ENCODE measurements at places on chromosomes 12 and 14. TPM values are rescaled to one million over a fixed set of nuclear protein-coding genes. Genes with fewer than 3 reads are reported as not detected.

DNA sequence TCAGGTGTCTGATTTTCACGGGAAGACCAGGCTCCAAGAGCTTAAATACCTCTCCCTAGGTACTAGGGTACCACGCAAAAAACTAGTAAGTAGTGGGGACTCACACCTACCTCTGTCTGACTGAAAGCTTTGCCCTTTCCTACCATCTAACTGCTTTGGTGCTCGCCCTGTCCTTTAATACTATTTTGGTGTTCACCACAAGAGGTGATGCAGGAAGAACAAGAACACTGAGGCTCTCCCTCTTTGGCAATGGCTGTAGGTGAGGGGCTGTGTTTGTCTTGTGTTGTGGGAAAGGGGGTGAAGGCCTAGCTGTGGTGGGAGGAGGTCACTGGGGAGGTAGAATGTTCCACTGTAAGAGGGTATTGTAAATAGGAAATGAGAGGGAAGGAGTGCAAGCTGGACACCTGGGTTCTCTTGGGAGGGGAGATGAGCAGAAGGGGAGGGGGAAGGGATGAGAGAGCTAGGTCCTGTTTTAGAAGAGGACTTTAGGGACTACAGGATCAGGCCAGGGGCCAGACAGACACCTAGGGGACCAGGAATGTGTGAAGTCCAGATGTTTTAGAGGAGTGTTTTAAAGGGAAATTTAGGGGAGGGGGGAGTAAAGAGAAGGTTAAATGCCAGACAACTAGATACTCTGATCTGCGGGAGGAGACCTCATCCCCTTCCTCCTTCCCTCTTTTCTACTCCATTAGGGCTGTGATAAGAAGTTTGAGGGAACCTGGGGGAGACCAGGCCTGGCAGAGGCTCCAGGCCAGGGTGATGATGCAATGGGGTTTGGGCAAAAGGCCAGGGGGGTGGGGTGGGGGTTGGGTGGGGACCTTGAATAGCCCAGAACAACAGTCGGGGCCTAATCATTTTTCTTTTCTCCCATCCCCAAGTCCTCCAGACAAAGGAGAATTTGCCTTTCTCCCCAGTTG, 2.1 kb downstream of the ITGA5 start:
- DNase-seq: no peak

DNA sequence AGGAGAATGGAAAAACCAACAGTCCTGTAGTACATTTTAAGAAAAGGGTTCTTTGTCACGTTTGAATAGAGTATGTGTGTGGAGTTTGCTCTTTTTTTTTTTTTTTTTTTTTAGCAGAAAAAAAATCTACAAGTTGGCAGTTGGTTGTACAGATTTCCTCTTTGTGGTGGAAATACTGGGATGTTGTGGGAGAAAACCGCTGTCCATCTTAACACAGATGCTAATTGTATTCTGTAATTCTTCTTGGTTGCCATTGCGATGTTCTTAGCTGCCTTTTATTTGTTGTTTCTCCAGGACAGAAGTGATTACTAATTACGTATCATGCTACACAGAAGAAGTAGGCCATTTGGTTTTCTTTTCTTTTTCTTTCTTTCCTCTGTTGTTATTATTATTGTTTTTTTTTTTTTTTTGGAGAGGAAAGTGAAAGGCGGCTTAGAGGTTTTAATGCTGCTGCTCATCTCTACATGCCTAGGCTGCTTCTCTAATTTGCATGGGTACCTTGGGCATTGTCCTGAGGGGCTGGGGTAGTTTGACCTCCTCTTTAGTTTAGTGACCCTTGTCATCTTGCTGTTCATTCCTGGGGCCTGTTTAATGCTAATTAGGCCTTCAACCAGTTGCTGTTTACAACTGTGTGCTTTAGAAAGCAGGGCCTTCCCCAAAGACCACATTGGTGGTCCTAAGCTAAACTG, 94.7 kb downstream of the TMTC2 start:
- no peak for DNase-seq

GRCh38 chr12:13864081-13864673, 117.2 kb downstream of the GRIN2B start:
- DNase-seq: peak; percentile 55

DNA sequence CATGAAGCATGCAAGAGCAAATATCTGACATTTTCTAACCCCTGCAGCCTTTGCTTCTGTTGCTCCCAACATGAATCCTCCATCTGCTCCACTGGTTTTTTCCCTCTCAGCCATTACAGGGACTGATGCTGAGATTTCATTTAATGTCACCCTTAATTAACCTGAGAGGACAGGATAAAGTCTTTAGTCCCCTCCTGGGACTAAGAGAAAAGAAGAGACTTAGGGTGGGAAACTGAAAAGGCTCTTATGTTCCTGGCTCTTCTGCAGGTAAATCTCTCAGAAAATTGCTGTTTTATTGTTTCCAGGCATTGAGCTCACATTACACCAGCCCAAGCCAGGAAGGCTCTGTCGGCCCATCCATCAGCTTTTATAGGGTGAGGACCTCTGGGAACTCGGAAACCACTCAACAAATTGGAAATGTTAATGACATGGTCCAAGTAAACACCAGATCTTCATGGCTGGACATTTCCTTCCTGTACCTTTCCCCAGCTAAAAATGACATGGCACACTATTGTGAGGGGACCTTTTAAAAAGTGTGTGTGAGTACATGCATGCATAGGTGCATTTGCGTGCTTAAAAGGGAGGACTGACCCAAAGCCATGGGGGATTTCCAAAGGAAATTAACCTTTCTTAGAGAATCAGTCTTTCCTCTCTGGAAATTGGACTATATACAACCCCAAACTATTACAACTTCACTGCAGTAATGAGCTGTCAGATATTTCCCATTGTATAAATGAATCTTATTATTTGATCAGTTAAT, 408.1 kb upstream of the TMTC1 start:
- no peak for DNase-seq

Gene IKZF4
- total RNA-seq: 25.0 TPM

Gene TAS2R8
- not detected for total RNA-seq

Gene JPH4
- 1.5 TPM for total RNA-seq

Measured in activated T-cell treated with anti-CD3 and anti-CD28 coated beads, Interleukin-2, amount 50 U/mL, for 72 hours (primary cell).